Cardiac ventricle fibroblast (primary cell): ENCODE measurements at places on chromosomes 7 and 10. TPM values are rescaled to one million over a fixed set of nuclear protein-coding genes. Genes with fewer than 3 reads are reported as not detected.

Gene PDE6C
- not detected in 2 replicates for total RNA-seq

Gene GIMAP8
- total RNA-seq: 0.62 and 0.64 TPM in 2 replicates

Gene LRRTM3
- total RNA-seq: not detected in 2 replicates

Gene EGFR
- total RNA-seq: 40.8 and 46.0 TPM in 2 replicates

Gene AGBL3
- 1.1 and 7.0 TPM in 2 replicates for total RNA-seq

Gene AGMO
- total RNA-seq: 0.69 and 1.2 TPM in 2 replicates
